Ascending aorta (tissue), 2 donors: ENCODE measurements at places on chromosomes 3 and 15. TPM values are rescaled to one million over a fixed set of nuclear protein-coding genes. Genes with fewer than 3 reads are reported as not detected.

TTC14 gene
- 20.6 TPM for total RNA-seq

GOLGA6D gene
- not detected for total RNA-seq

DUOXA2 gene
- 0.32 TPM for total RNA-seq

FEZF2 gene
- total RNA-seq = not detected

HESX1 gene
- not detected for total RNA-seq

PTPRG gene
- total RNA-seq = 129 TPM

SERPINI2 gene
- not detected for total RNA-seq

TEX9 gene
- total RNA-seq = 12.5 TPM

CHAC1 gene
- 28.5 TPM for total RNA-seq

ANKUB1 gene
- total RNA-seq = not detected

SERINC4 gene
- total RNA-seq = not detected

CLDN18 gene
- total RNA-seq = 0.11 TPM

GOLGA6L7 gene
- total RNA-seq = not detected

TMEM207 gene
- not detected for total RNA-seq

SENP7 gene
- 6.1 TPM for total RNA-seq

ZDHHC23 gene
- total RNA-seq = 4.4 TPM

GP9 gene
- not detected for total RNA-seq

PLCL2 gene
- total RNA-seq = 2.9 TPM

MME gene
- total RNA-seq = 1.5 TPM
